T-helper 2 cell treated with Interferon-gamma antibody and Interleukin-4, amounts not matched to agents 100 ng/mL and 5 ng/mL, for 36 hours (primary cell): ENCODE measurements at places on chromosomes 16 and 17. TPM values are rescaled to one million over a fixed set of nuclear protein-coding genes. Genes with fewer than 3 reads are reported as not detected.

The ZNF423 gene
- 0.05 TPM in 1 of 2 replicates, not detected in the other for total RNA-seq

The OTOP2 gene
- total RNA-seq: not detected in 2 replicates

The MAPT gene
- total RNA-seq: 0.20 and 0.30 TPM in 2 replicates

The BAIAP3 gene
- 0.18 and 0.66 TPM in 2 replicates for total RNA-seq

The ITGB4 gene
- total RNA-seq: 0.30 and 1.7 TPM in 2 replicates

The CDH3 gene
- 0.23 and 0.45 TPM in 2 replicates for total RNA-seq

The SLC16A6 gene
- total RNA-seq: 5.3 and 5.7 TPM in 2 replicates

The HIGD1B gene
- not detected in 2 replicates for total RNA-seq

The SOX8 gene
- 0.11 TPM in 1 of 2 replicates, not detected in the other for total RNA-seq

The OR1A1 gene
- total RNA-seq: 0.07 TPM in 1 of 2 replicates, not detected in the other

The WFIKKN1 gene
- 0.75 and 0.77 TPM in 2 replicates for total RNA-seq

The HP gene
- total RNA-seq: not detected in 2 replicates

The GNGT2 gene
- total RNA-seq: 13.3 and 13.7 TPM in 2 replicates

The CFAP97D1 gene
- not detected in 2 replicates for total RNA-seq

The KRT20 gene
- total RNA-seq: not detected in 2 replicates

The KRTAP4-3 gene
- total RNA-seq: not detected in 2 replicates

The PRSS27 gene
- 1.0 and 1.2 TPM in 2 replicates for total RNA-seq

The PNPO gene
- 37.9 and 39.4 TPM in 2 replicates for total RNA-seq

The SLC6A2 gene
- total RNA-seq: not detected in 2 replicates

The CCDC47 gene
- total RNA-seq: 63.4 and 63.8 TPM in 2 replicates

The SCRN2 gene
- 21.8 and 24.9 TPM in 2 replicates for total RNA-seq

The LRRC37A gene
- total RNA-seq: 2.9 and 3.2 TPM in 2 replicates

The TMEM106A gene
- 17.2 and 18.4 TPM in 2 replicates for total RNA-seq

The UBE2I gene
- total RNA-seq: 210 and 217 TPM in 2 replicates

The EVI2A gene
- 32.0 and 34.1 TPM in 2 replicates for total RNA-seq

The LRRC46 gene
- 0.30 and 0.80 TPM in 2 replicates for total RNA-seq

The C17orf50 gene
- not detected in 2 replicates for total RNA-seq

The RNU2-1 gene
- total RNA-seq: 6,630 and 6,735 TPM in 2 replicates

The CACNB1 gene
- 19.0 and 19.2 TPM in 2 replicates for total RNA-seq

The SEPTIN1 gene
- total RNA-seq: 320 and 326 TPM in 2 replicates

The SPEM1 gene
- total RNA-seq: not detected in 2 replicates

The CRYBA1 gene
- not detected in 2 replicates for total RNA-seq

The PRSS8 gene
- total RNA-seq: 0.18 TPM in 1 of 2 replicates, not detected in the other

The MYH8 gene
- not detected in 2 replicates for total RNA-seq

The KCNJ18 gene
- not detected in 2 replicates for total RNA-seq

The SCGB1C2 gene
- not detected in 2 replicates for total RNA-seq

The HS3ST3B1 gene
- total RNA-seq: 27.6 and 28.0 TPM in 2 replicates

The DOC2B gene
- 0.09 and 0.34 TPM in 2 replicates for total RNA-seq

The RAC3 gene
- total RNA-seq: 10.0 and 12.3 TPM in 2 replicates

The RNF157 gene
- 58.3 and 66.0 TPM in 2 replicates for total RNA-seq

The APOBR gene
- 23.1 and 24.0 TPM in 2 replicates for total RNA-seq

The C16orf96 gene
- total RNA-seq: 0.05 and 0.16 TPM in 2 replicates

The RPL38 gene
- 1,109 and 1,152 TPM in 2 replicates for total RNA-seq

The VAT1L gene
- not detected in 2 replicates for total RNA-seq

The SMIM36 gene
- not detected in 2 replicates for total RNA-seq

The KRTAP4-5 gene
- not detected in 2 replicates for total RNA-seq

The KRTAP2-3 gene
- total RNA-seq: not detected in 2 replicates

The CACNG5 gene
- total RNA-seq: not detected in 2 replicates

The NPW gene
- total RNA-seq: 0.70 and 0.80 TPM in 2 replicates

The TMEM186 gene
- total RNA-seq: 10.0 and 11.8 TPM in 2 replicates

The CDR2L gene
- 0.64 and 0.73 TPM in 2 replicates for total RNA-seq

The C17orf107 gene
- 0.20 and 0.27 TPM in 2 replicates for total RNA-seq

The PRSS53 gene
- total RNA-seq: 3.6 and 5.3 TPM in 2 replicates

The NEUROD2 gene
- not detected in 2 replicates for total RNA-seq

The OR1F1 gene
- total RNA-seq: not detected in 2 replicates
